Mesenteric fat pad (tissue), 1 donor: ENCODE measurements at places on chromosomes 1 and 21.

- DNase-seq = no peak
Measured at GRCh38 chr1:72891976-72892375, 609.6 kb upstream of the NEGR1 start.

DNA sequence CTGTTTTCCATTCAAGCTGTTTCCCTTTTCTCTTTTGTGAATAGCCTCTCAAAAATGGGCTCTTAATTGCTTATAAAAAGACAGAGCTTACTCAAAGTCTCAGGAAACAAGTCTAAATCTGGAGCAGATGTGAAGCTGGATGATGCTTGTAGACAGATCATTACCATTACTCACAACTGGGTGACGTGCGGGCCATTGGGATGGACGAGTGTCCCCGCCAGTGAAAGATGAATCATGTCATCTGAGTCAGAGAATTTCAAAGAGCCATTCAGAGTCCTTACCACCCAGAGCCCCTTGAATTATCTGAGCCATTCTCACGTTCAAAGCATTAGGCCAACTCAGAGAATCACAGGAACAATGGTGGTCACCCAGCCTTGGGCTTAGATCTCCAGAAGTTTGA is 134.6 kb downstream of the HUNK start:
- DNase-seq = no peak

DNA sequence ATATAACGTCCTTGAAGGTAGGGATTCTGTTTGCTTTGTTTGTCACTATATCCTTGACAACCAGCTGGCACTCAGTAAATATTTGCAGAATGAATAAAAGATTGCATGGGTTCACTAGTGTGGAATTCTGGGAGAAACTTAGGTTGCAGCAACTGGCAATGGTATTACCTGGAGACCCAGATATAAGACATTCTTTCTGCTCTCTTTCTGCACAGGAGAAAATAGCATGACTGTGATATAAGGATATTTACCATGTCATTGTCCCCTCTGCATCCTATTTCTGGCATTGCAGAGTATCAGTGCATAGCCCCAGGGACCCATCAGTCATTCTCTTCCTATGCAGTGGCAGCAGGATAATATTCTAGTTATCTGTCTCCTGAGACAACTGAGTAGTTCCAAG is 308.9 kb upstream of the LRRC7 start:
- no peak for DNase-seq

DNA sequence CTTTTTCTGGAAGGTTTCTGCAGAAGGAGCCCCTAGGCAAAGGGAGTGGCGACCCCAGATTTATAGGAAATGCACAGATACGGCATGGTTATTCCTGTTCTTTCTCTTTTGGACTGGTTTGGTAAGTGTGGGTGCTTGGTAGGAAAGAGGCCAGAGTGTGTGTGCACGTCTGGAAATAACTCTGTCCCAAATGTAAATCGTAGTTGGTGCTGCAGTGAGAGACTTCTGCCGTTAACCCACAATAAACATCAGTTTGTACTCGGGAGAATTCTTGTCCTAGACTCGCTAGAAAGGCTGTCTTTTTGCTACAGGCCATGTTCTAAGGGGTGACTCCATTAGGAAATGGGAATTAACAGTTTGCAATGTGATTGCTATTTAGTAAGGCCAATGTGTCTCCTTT is 779 bp downstream of the SLC44A3 start:
- DNase-seq = no peak

DNA sequence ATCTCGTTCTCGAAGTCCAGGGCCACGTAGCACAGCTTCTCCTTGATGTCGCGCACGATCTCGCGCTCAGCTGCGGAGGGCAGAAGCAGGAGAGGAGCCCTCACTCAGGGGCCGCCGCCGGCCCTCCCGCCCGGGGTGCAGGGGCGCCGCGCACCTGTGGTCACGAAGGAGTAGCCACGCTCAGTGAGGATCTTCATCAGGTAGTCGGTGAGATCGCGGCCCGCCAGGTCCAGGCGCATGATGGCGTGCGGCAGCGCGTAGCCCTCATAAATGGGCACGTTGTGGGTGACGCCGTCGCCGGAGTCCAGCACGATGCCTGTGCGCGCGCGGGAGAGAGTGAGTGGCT is 1.8 kb downstream of the ACTA1 start:
- no peak for DNase-seq

GRCh38 chr1:15139654-15140350 is 13.7 kb upstream of the TMEM51 start:
- DNase-seq = no peak

- DNase-seq = no peak
Measured at GRCh38 chr1:92184632-92185031, 33.1 kb upstream of the C1orf146 start.

GRCh38 chr1:17531682-17532487 is 7.6 kb upstream of the ARHGEF10L start:
- DNase-seq = no peak

- DNase-seq = no peak
Measured at GRCh38 chr1:67710417-67710816, 25.4 kb downstream of the GADD45A start.

DNA sequence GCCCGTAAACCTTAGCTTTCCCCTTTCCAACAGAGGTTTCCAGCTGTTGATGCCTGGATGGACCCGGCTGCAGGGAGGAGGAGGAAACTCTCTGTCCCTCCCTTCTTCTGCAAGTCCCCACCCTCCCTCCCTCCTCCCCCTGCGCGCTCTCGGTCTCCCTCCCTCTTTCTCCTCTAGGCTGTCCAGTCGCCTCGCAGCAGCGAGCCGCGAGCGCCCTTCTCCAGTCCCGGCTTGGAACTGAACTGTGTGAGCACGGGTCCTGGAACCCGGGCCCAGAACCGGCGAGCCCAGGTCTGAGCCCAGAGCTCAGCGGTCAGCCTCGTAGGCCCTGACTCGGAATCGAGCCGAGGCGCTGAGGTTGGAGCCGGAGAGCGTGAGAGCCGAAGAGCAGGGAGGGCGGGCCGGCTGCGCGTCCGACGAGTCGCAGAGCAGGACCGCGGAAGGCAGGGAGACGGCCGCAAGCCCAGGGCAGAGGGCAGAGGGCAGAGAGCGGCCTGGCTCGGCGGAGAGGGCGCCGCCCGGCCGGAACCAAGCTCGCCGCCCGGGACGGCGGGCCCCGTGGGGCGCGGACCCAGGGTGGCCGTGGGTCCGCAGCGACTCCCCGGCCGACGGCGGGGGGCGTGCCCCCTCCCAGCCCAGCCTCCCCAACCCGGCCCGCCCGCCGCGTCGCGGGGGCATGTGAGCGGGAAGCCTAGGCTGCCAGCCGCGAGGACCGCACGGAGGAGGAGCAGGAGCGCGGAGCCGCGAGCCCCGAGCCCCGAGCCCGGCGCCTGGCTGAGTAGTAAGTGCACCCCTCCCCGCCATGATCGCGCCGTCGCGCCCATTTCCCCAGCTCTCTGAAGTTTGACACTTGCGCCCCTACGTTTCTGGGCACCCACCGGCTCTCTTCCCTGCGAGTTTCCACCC is at the start of gene SOX13:
Gene SOX13 (plus strand): TSS at position 185 of the 906 bp plus-strand sequence. CDS start 39,801 bp downstream, outside the sequence.
- peak; percentile 94 for DNase-seq

GRCh38 chr1:153506386-153506785 is 29.4 kb downstream of the S100A6 start:
- no peak for DNase-seq

DNA sequence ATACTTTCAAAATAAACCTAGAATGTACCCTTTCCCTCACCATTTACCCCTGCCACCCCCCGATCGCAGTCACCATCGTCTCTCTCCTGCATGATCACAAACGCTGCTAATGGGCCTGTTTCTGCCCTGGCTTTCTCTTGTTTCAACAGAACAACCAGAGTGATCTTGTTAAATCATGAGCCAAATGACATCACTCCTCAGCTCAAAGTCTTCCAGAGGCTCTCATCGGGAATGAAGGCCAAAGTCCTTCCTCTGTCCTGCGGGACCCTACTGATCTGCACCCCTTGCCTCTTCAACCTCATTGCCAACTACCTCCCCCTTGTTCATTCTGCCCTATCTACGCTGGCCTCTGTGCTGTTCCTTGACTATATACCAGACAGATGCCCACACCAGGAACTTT is 39.4 kb upstream of the PTGFRN start:
- no peak for DNase-seq

DNA sequence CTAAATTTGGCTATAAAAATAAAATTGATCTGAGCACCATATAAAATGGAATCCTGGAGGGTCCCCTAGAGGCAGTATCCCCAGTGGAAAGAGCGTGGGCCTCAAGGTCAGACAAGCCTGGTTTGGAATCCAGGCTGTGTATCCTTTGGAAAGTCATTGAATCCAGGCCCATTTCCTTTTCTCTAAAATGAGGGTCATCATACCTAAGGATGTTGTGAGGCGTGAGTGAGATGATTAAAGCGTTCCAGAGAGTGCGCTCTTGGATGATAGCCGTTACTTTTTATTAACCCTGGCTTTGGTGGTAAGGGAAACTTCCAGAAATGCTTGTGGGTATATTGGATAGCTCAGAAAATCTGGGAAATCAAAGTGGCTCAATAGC is 683 bp upstream of the ZNF436 start:
- DNase-seq = no peak

DNA sequence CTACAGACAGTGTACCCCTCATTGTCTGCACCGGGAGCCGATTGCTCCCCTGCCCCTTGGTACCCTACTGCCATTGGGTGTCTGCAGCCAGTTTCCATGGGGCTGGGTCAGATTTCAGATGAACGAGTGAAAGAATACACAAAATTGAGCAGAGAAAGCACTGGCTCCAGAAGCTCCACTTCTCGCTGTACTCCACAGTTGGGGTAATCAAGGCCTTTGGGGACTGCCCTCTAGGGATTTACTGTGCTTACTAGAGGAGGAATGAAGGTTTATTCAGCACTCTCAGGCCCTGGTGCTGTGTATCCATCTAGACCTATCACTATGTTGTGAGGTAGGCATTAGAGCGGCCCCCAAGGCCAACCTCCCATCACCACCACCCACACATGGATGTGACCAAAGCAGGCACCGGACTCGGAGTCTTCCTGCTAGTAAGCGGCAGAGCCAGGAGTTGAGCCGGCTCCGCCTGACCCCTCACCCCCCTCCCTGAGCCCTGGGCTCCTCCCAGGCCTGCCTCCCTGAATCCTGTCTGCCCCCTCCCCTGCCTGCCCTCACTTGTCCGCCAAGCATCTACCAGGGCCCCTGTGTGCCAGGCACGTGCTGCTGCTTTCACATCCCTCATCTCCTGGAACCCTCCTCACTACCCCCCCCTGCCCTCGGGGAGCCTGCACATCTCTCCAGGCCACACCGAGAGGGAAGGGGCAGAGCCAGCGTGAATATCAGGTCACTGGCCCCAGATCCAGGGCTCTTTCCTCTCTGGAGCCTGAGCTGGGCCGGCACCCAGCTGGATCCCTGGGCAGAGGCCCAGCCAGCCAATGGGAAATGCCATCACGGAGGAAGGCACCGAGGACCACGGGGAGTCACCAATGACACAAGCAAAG is 23.3 kb downstream of the KCNN3 start:
- no peak for DNase-seq

DNA sequence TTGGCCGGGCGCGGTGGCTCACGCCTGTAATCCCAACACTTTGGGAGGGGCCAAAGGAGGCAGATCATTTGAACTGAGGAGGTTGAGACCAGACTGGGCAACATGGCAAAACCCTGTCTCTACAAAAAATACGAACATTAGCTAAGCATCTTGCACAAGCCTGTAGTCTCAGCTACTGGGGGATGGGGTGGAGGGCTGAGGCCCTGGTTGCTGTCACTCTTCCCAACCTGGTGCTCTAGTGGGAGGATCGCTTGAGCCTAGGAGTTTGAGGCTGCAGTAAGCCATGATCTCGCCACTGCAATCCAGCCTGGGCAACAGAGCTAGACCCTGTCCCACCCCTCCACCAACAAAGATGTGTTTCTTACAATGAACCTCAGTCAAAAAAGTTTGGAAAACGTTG is 2.8 kb downstream of the PHGDH start:
- DNase-seq = no peak

DNA sequence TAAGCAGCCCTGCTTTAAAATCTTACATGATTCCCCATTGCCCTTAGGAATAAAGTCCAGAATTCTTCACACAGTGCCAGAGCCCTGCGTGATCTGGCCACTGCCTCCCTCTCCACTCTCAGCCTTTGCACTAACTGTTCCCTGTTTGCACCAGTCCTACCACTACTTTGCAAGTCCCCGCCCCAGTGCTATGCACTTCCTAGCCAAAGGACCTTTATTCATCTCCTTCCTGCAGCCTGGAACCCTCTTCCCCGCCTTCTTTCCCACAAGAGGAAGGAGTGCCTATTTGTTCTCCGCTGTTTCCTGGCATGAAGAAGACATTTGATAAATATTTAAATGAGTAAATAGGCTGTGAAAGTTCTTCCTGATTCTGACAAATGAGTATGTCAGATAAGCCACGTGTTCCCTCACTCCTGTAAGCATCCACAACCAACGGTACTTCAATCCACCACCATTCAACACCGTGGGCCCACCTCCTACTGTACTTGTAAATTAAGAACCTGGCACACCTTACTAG is 23.9 kb downstream of the CAPN8 start:
- no peak for DNase-seq

- DNase-seq = no peak
Measured at GRCh38 chr1:78044796-78045562, 787 bp upstream of the GIPC2 start.

DNA sequence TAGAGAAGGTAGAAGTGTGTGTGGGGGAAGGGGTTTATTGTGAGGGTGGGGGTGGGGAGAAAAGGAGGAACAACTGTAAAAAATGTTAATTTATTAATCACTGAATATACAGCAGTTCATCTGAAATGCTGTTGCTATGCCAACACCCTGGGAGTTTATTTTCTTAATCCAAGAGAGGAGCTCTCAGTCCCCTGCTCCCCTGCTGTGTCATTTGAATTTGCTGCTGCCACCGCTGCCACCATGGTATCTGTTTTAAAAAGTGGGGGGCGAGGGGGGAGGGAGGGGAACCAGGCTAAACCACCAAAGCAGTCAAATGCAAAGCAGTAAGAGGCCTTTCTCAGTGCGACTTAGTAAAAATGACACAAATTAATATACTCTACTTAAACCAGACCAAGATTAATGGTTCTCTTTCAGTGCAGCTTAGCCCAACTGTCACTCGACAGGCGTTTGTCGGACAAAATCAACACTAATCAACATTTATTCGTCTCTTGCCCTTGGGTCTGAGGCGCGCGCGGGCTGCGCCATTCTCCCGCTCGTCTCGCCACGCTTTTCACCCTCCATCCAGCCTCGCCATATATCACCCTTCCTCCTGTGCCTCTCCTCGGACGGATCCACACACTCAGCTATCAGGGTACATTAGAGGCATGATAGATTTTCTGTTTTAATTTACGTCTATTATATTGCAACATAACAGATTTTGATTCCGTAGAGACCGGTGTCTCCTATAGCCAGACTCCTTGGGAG is 76.2 kb downstream of the PBX1 start:
- no peak for DNase-seq

DNA sequence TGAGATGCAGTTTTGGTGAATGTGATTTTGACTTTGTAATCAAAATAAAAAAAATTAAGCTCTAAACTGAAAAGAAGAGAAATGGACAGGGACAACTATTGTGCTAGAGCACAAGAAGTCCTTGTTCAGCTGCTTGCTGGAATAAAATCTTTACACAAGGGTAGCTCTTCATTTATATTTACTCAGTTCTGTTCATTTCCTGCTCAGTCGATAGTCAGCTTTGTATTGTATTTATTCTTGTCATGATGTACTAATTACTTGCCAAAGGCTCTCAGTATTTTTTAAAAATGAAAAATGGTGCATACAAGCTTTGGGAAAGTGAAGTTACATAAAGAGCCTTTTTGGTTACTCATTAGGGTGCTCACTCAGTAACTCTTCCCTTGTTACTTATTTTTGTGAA is 17.8 kb downstream of the F5 start:
- DNase-seq = no peak
